ENCODE measurements at places on chromosomes 5 and 9. TPM values are rescaled to one million over a fixed set of nuclear protein-coding genes. Genes with fewer than 3 reads are reported as not detected.

Gene CER1
- total RNA-seq = not detected

Gene GRIN1
- 0.33 TPM for total RNA-seq

Gene FRRS1L
- total RNA-seq = 0.37 TPM

Gene CATSPER3
- 0.59 TPM for total RNA-seq

Gene SPINK13
- not detected for total RNA-seq

Gene CTXN3
- not detected for total RNA-seq

Gene LHFPL2
- 60.0 TPM for total RNA-seq

Gene TNC
- total RNA-seq = 1.2 TPM

Gene C5
- 12.5 TPM for total RNA-seq

Gene ABHD17B
- 16.9 TPM for total RNA-seq

Gene PCSK1
- total RNA-seq = 0.22 TPM

Gene TEX48
- total RNA-seq = not detected

Gene PCDHGB5
- 2.5 TPM for total RNA-seq

Gene NTRK2
- not detected for total RNA-seq

Gene WNT8A
- not detected for total RNA-seq

Gene PTPRD
- total RNA-seq = 0.26 TPM

Gene GCNT4
- 0.47 TPM for total RNA-seq

Gene TAF1L
- not detected for total RNA-seq
